ENCODE measurements at places on chromosomes 1 and 21.

GRCh38 chr1:212284332-212284743 is 872 bp upstream of the PPP2R5A start:
- DNase-seq: no peak

- DNase-seq: no peak
Measured at GRCh38 chr21:38959692-38960061, 153.9 kb downstream of the ETS2 start.

GRCh38 chr1:241823925-241824324 is 24.1 kb upstream of the EXO1 start:
- DNase-seq: no peak

DNA sequence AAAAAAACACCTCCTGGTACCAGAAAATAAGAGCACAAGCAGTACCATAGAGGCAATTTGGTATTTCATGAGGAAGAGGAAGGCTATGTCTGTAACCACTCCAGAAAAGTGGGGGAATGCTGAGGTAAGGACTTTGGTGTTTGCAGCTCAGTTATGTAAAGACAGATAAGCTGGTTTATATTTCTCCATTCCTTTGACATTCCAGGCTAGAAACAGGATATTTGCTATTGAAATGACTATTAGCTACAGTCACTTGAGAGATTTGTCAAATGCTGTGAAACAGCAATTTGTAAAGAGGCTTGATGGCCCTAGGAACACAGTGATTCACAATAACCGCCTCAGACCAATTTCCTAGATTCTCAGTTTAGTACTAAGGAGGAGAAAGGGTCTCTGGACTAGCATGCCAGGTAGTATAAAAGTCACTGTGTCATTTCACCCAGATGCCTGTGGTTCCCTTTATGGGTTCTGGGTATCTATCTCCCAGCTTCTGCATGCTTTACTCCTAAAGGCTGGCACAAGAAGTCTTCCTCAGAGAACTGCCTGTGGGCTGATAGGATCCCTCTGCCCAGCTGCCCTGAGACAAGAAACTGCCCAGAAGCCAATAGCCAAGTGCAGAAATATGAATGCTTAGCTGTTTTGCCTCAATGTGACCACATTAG is 80.5 kb downstream of the VCAM1 start:
- DNase-seq: no peak

- DNase-seq: no peak
Measured at GRCh38 chr21:31124010-31124409, 85.7 kb upstream of the KRTAP19-8 start.

- no peak for DNase-seq
Measured at GRCh38 chr1:184598403-184599193, 156.1 kb downstream of the EDEM3 start.

- DNase-seq: no peak
Measured at GRCh38 chr1:14980621-14981218, 172.8 kb upstream of the TMEM51 start.

GRCh38 chr1:160925652-160926244 is 28.9 kb downstream of the ITLN2 start:
- DNase-seq: no peak

DNA sequence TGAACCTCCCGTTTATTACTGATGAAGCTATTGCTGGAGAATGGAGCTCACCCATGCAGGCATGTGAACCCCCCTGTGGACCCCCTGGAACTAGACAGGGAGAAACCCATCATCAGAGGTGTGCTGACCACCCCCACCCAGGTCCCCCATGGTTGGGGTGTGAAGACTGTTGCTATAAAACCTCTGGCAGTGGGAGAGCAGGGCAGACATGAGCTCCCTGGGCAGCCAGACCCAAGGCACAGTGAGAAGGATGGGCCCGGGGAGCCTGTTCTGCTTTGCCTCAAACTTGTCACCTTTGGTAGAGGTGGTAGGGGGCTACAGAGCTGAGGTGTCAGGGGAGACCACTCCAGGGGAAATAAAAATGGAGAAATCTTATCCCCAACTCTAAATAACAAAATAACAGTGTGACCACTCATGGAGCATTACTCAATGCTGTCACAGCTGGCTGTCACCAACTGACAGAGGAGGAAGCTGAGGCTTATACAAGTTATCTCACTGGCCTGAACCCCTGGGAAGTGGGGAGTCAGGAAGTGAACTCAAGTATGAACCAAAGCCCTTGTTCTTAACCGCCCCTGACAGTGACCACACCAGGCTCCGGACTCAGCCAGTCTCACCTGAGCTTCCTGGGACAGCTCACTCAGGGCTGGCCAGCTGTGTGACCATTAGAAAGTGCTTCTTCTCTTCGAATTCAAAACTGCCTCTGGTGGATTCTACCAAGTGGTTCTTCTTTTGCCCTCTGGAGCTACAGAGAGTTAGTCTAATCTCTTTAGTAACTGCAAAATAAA is 698.8 kb downstream of the MATN1 start:
- no peak for DNase-seq

DNA sequence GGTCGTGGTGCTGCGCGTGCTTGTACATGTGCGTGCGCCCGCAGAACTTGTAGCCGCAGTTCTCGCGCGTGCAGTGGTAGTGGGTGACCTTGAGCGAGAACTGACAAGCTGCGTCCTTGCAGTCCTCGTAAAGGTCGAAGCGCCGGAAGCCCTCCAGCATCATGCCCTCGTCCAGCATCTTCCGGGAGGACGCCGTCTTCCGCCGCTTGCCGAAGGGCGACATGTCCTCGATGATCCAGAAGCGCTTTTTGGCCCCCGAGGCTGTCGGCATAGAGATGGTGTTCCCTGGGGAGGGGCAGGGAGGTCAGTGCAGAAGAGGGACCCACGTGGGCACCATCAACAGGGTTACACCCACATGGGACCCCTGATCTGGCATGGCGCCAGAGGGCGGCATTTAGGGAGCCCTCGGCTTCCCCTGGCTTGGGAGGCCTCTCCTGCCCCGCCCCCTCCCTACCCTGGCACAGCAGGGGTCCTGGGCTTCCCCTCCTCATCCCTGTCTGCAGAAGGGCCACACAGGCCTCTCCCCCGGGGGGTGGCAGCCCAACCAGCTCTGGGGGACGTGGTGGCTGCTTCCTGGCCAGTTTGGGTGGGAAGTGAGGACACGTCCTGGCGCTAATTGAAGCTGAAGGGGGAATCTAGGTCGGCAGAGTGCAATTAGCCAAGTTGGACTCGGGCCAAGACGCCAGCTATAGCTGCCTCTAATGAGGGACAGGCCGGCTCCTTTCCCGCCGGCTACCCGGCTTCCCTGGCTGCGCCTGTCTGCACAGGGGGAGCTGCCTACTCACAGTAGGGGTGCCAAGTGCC is 156.5 kb downstream of the CASZ1 start:
- DNase-seq: no peak

- no peak for DNase-seq
Measured at GRCh38 chr1:2350501-2350900, 40.9 kb downstream of the MORN1 start.

DNA sequence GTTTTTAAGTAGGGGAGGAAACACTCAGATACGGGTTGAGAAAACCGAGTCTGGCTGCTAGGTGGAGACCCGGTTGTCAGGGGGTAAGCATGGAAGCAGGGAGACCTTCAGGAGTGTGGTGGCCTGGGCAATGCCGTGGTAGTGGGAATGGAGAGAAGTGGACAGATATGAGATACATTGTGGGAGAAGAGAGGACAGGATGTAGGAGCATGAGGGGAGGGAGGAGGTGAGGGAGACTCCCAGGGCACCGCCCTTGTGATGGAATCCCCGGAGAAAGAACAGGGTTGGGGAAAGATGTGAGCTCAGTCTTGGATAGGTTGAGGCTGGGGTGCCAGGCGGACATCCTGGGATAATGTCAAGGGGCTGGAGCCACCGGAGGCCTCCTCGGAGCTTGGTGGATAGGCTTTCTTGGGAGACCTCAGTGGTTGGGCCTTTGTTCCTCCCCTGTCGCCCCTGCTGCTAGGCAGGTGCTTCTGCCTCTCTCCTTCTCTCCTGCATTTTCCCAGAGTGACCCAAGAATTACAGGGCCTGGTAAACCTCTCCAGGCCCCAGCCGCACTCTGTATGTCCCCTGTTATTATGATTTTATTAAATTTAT is 21.3 kb downstream of the ZNF362 start:
- no peak for DNase-seq

- DNase-seq: no peak
Measured at GRCh38 chr1:67955591-67955990, 94.8 kb downstream of the DIRAS3 start.

DNA sequence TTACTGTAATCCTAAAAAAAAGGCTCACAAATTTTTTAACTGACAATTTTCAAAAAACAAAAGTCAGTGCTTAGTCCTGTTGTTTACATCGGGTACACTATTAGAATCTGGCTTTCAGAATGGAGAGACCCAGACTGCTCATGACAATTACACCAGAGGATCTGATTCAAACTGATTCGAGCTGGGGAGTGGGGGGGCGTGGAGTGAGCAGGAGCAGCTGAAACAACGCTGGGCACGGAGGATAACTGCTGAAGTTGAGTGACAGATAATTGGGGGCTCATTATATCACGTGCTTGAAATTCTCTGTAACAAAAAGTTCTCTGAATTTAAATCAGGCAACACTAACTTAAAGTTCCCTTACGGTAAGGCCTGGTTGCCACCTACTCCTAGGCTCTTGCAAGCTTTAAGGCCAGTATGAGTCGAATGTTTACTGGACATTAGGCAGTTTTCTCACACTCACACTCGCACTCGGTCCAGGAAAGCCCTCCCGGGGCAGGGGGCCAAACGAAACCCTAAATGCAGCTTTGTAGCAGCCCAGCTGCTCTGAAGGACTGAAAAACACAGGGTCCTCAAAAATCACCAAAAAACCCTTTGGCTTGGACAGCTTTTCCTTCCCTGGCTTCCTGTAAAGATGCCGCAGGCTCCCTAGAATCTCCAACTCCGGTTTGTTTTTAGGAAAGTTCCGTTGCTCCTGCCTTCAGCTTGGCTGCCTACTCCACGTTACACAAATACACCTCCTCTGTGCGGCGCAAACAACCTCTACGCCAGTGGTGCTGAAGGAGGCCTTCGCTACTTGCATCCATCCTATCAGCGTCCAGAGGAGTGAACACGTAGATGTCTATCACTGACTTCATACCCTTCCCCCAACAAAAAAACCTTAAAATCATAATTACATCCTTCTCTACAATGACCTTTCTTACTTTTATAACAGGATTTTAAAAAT is 42.9 kb downstream of the CAPZB start:
- no peak for DNase-seq

GRCh38 chr1:39987869-39988268 is 32.9 kb downstream of the MFSD2A start:
- no peak for DNase-seq

GRCh38 chr1:97911266-97912215 is 9.3 kb downstream of the DPYD start:
- DNase-seq: no peak

DNA sequence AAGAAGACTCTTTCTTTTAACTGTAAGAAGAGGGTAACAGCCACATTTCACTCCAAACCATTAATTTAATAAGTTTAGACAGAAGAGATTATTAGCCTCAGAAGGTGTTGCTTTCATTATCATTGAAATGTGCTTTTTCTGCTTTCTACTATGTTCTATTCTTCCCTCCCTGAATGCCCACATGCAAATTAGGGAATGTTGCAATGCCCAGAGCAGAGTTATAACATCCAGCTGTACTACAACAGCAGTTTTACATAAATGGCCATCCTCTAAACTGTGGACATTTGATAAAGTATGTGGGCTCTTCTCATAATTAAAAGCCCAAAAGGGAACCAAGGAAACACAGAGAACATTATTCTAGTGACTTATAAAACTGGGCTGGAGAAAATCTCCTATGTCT is 82.2 kb upstream of the SOD1 start:
- no peak for DNase-seq

GRCh38 chr1:48725341-48726046 is 51.2 kb downstream of the BEND5 start:
- no peak for DNase-seq

All from activated CD4-positive, alpha-beta T cell treated with anti-CD3 and anti-CD28 coated beads, Interleukin-2, amount 50 U/mL, for 4 hours (primary cell).